Smooth muscle cell of trachea (primary cell): ENCODE measurements at places on chromosomes 2 and 18. TPM values are rescaled to one million over a fixed set of nuclear protein-coding genes. Genes with fewer than 3 reads are reported as not detected.

Gene MAB21L4
- total RNA-seq, result not detected in 2 replicates

Gene GAL3ST2
- 0.15 TPM in 1 of 2 replicates, not detected in the other for total RNA-seq

Gene RGPD8
- 8.7 and 12.4 TPM in 2 replicates for total RNA-seq

Gene HES6
- total RNA-seq, result 1.8 and 2.9 TPM in 2 replicates

Gene GKN1
- total RNA-seq, result not detected in 2 replicates

Gene ITGA6
- total RNA-seq, result 17.5 and 56.3 TPM in 2 replicates

Gene MAT2A
- 200 and 279 TPM in 2 replicates for total RNA-seq

Gene HK2
- 19.1 and 46.8 TPM in 2 replicates for total RNA-seq
